ENCODE measurements at places on chromosomes 4 and X. TPM values are rescaled to one million over a fixed set of nuclear protein-coding genes. Genes with fewer than 3 reads are reported as not detected.

The ZMAT1 gene
- total RNA-seq, result not detected

DNA sequence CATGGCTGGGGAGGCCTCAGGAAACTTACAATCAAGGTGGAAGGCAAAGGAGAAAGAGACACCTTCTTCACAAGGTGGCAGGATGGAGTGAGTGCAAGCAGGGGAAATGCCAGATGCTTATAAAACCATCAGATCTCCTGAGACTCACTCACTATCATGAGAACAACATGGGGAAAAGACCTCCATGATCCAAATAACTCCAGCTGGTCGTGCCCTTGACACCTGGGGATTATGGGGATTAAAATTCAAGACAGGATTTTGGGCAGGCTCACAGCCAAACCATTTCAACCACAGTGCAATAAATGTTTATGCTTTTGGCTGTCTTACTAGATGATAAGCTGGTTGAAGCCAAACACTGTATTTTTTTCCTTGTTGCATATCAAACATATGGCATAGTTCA lies 1112.4 kb downstream of the STIM2 start:
- H3K4me1 ChIP-seq, result no peaks in the 10 kb centered on the region
- no peak overlapping the region for H3K4me3 ChIP-seq
- H3K27me3 ChIP-seq, result no peaks in the 10 kb centered on the region
- DNase-seq, result no peak

GRCh38 chr4:66887061-66887460 lies 658.2 kb downstream of the CENPC start:
- no peaks in the 10 kb centered on the region for H3K36me3 ChIP-seq
- no peak for DNase-seq
- no peaks in the 10 kb centered on the region for H3K4me1 ChIP-seq
- no peak overlapping the region for H3K27ac ChIP-seq
- no peaks in the 10 kb centered on the region for H3K27me3 ChIP-seq

DNA sequence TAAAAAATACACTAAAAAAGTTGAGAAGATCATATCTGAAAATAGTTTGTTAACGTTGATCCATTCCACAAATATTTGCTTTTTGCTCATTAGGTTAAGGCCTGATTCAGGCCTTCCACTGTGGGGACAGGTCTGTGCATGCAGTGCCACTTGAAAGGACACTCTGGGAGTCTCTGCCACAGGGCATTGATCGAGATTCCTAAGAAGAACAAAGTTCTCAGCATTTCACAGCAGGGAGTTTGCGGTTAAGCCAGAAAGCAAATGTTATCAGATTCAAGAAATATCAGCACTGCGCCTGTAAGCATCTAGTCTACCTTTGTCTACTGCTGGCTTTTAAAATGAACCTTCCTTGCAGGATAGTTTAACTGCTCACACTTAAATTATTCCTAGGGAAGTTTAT lies 62.2 kb upstream of the TNIP3 start:
- H3K27me3 ChIP-seq, result no peaks in the 10 kb centered on the region
- no peaks in the 10 kb centered on the region for H3K4me1 ChIP-seq
- H3K27ac ChIP-seq, result no peak overlapping the region
- no peak overlapping the region for H3K4me3 ChIP-seq
- DNase-seq, result no peak

- H3K27me3 ChIP-seq, result no peaks in the 10 kb centered on the region
- H3K36me3 ChIP-seq, result no peaks in the 10 kb centered on the region
- H3K4me3 ChIP-seq, result no peak overlapping the region
- peak; percentile 1 for DNase-seq
- no peak overlapping the region for H3K27ac ChIP-seq
These were observed 105.5 kb downstream of the PRRG1 start for GRCh38 chrX:37454537-37455285.

The SLC6A8 gene
- total RNA-seq, result 2.7 TPM

DNA sequence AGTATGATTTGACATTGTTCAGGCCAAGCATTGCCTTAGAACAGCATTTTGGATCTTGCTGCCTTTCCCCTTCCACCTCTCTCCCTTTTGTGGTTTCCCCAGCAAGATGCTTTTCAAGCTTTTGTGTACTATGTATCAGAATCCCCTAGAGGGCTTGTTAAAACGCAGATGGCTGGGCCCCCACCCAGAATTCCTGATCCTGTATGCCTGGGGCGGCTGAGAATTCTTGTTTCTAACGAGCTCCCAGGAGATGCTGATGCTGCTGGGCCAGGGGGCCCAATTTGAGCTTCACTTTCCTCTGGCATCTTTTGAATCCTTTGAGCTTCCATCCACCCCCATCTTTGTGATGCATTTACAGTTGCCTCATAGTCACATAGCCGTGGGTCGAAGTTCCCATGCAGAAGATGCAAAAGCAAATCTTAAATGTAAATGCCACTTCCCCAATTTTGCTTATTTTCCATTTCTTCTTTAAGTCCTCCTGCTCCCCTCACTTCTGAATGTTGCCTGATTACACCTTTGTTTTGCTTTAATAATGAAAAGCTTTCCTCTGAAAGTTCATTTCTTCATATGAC lies 18.5 kb downstream of the HCCS start:
- no peaks in the 10 kb centered on the region for H3K36me3 ChIP-seq
- no peaks in the 10 kb centered on the region for H3K4me1 ChIP-seq
- H3K27me3 ChIP-seq, result no peaks in the 10 kb centered on the region

GRCh38 chrX:66233209-66233608 lies 69.2 kb downstream of the HEPH start:
- H3K27me3 ChIP-seq, result no peaks in the 10 kb centered on the region
- H3K4me1 ChIP-seq, result no peaks in the 10 kb centered on the region
- DNase-seq, result no peak
- H3K4me3 ChIP-seq, result no peak overlapping the region

DNA sequence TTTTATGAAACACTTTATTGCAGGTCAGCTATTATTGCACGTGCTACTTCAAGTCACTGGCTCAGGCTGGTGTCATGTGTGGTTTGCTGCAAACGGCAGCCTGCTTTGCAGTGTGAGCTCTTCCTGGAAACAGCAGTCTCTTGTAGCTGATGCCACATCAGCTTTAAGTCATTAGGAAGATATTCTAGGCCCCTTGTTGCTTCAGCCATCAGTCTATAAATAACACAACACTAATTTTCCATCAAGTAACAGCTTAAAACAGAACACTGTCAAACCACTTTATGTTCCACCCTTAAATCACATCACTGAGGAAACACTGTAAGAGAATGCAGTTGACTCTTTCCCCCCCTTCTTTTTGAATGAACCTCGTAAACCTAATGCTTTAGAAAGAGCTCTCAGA lies 93.8 kb downstream of the GATB start:
- DNase-seq, result no peak
- no peaks in the 10 kb centered on the region for H3K36me3 ChIP-seq
- no peak overlapping the region for H3K4me3 ChIP-seq
- H3K27me3 ChIP-seq, result no peaks in the 10 kb centered on the region

The CCSER1 gene
- not detected for total RNA-seq

GRCh38 chrX:101986586-101986985 lies 54.8 kb upstream of the ZMAT1 start:
- no peak overlapping the region for H3K4me3 ChIP-seq
- no peak overlapping the region for H3K27ac ChIP-seq
- H3K36me3 ChIP-seq, result no peaks in the 10 kb centered on the region
- H3K4me1 ChIP-seq, result no peaks in the 10 kb centered on the region

DNA sequence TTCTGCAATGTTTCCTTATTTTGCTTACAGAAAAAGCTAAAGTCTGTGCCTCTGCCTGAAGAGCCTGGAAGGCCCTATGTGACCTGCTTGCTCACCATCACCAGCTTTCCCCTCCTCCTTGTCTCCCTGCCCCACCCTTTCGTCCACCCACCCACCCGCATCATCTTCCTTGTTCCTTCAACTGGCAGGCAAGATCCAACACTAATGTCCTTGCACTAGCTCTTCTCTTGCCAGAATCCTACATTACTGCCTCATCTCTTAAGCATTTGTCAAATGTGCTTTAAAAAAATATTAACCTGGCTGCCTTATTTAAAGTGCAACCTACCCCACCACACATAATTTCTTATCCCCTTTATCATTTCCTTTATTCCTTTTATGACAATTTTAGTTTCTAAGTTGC lies 165.1 kb upstream of the PPP3CA start:
- no peak overlapping the region for H3K27ac ChIP-seq
- H3K4me3 ChIP-seq, result no peak overlapping the region
- no peaks in the 10 kb centered on the region for H3K36me3 ChIP-seq
- H3K27me3 ChIP-seq, result no peaks in the 10 kb centered on the region
- H3K4me1 ChIP-seq, result no peaks in the 10 kb centered on the region

- no peak overlapping the region for H3K27ac ChIP-seq
- no peak for DNase-seq
- no peak overlapping the region for H3K4me3 ChIP-seq
- H3K36me3 ChIP-seq, result no peaks in the 10 kb centered on the region
- H3K27me3 ChIP-seq, result no peaks in the 10 kb centered on the region
These were observed 260.3 kb upstream of the RPS6KA3 start for GRCh38 chrX:20527041-20527440.

- H3K4me3 ChIP-seq, result no peak overlapping the region
- no peaks in the 10 kb centered on the region for H3K36me3 ChIP-seq
- peaks cover 30% of the 10 kb centered on the region for H3K4me1 ChIP-seq
- no peak for DNase-seq
- H3K27ac ChIP-seq, result peak overlapping the region; percentile 66
These were observed 5.1 kb upstream of the CXCL8 start for GRCh38 chr4:73735231-73735630.

- no peak overlapping the region for H3K4me3 ChIP-seq
- H3K27me3 ChIP-seq, result no peaks in the 10 kb centered on the region
- peaks cover 4% of the 10 kb centered on the region for H3K4me1 ChIP-seq
- no peak for DNase-seq
These were observed 43.5 kb downstream of the GATB start for GRCh38 chr4:151717314-151717713.

DNA sequence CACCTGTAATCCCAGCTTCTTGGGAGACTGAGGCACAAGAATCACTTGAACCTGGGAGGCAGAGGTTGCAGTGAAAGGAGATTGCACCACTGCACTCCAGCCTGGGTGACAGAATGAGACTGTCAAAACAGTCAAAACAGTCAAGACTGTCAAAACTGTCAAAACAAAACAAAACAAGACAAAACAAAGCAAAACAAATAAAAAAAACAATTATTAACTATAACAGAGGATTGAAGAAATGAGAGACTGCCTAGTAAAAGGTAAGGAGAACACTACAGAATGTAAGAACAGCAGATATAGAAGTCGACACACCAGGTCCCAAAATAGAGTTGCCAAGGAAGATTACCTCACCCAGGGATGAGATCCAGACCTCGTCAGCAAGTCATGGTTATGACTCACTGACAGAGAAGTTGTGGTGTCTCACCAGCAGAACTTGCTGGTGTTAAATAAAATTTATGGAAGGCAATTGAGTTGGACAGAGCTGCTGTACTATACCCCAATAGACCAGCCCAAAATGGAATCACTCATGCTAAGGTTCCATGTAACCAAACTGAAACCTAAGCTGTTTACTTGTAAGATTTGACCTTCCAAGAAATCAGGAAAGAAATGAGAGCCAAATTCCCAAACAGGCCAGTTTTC lies 32.1 kb upstream of the GK start:
- H3K4me1 ChIP-seq, result no peaks in the 10 kb centered on the region
- no peaks in the 10 kb centered on the region for H3K27me3 ChIP-seq
- no peak for DNase-seq
- no peak overlapping the region for H3K27ac ChIP-seq
- no peak overlapping the region for H3K4me3 ChIP-seq

DNA sequence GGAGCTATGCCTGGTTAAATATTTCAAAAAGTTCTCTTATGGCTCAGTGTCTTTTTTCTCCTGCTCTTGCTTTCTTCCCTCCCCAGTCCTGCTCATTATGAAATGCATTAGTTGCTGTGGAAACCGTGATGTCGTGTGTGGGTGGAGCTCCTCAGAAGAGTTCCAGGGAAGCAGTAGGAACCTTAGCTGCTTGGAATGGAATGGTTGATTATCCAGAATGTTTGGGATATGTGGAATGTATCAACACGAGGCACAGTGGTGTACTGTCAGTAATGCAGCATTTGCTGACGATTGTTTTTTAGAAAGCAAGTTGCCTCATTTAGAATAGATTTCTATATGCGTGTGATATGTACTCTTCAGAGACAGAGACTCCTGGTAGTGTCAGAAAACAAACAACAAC lies 333.2 kb downstream of the ARHGAP10 start:
- H3K4me1 ChIP-seq, result no peaks in the 10 kb centered on the region
- H3K27me3 ChIP-seq, result no peaks in the 10 kb centered on the region
- peaks cover 19% of the 10 kb centered on the region for H3K36me3 ChIP-seq
- H3K27ac ChIP-seq, result no peak overlapping the region
- no peak for DNase-seq

DNA sequence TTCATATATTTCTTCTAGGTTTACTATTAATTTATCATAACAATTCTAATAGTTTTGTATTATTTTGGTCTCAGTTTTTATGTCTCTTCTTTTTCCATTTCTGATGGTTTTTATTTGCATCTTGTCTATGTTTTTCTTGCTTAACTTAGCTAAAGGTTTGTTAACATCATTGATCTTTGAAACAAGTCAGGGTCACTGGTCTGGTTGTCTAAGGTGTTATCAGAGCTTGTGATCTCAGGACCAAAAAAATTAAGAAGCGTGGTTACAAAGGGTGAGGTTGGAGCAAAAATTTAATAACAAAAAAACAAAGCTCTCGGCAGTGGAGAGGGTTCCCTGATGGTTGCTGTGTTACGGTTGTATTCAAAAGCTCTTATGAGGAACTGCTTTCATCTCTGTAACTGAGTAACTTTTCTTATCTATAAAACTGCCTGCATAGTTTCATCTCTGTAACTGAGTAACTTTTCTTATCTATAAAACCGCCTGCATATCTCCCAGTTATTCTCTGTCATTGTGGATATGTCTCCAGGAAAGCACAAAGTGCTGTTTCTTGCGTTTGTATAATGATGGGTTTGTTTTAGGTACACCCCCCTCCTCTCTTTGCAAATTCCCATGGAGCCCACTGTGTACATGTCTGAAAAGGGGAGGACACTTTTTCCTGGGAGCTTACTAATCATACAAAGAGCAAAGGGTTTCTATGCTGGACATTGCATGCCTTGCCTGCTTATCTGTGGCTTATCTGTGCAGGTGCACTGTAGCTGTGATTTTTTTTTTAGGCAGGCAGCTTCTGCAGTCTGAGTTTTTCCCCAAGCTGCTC lies 62.4 kb upstream of the UGT2B15 start:
- H3K4me1 ChIP-seq, result no peaks in the 10 kb centered on the region
- no peaks in the 10 kb centered on the region for H3K27me3 ChIP-seq
- no peak overlapping the region for H3K27ac ChIP-seq
- no peaks in the 10 kb centered on the region for H3K36me3 ChIP-seq
- DNase-seq, result no peak

The HTR2C gene
- total RNA-seq, result not detected

GRCh38 chrX:69305333-69306062 lies 140.2 kb upstream of the PJA1 start:
- H3K27ac ChIP-seq, result no peak overlapping the region
- H3K4me1 ChIP-seq, result no peaks in the 10 kb centered on the region
- DNase-seq, result no peak
- no peaks in the 10 kb centered on the region for H3K36me3 ChIP-seq
- H3K27me3 ChIP-seq, result no peaks in the 10 kb centered on the region

- no peak overlapping the region for H3K27ac ChIP-seq
- H3K36me3 ChIP-seq, result no peaks in the 10 kb centered on the region
- H3K4me1 ChIP-seq, result no peaks in the 10 kb centered on the region
- H3K4me3 ChIP-seq, result no peak overlapping the region
- no peak for DNase-seq
These were observed 53.7 kb downstream of the MSX1 start for GRCh38 chr4:4913147-4913561.
